ENCODE measurements at places on chromosomes 11 and 22.
A peak's percentile ranks its signal among the peaks of the same experiment; 100 is the strongest.

DNA sequence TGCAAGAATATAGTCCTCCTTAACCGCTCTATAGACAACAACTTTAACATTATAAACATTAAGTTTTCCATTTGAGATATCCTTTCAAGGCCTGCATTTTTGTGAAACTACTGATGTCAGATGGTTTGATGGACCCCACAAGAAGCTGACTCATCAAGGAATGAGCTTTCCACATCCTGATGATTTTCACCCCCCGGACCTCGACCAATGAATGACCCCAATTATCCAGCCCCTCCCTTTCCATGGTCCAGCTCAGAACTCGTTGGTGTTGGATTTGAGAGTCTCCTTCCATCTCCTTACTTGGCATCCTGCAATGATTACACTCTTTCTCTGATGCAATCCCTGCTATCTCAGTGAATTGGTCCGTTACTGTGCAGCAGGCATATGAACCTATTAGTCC lies 31.8 kb upstream of the GUCY1A2 start:
- no peak for ATAC-seq

DNA sequence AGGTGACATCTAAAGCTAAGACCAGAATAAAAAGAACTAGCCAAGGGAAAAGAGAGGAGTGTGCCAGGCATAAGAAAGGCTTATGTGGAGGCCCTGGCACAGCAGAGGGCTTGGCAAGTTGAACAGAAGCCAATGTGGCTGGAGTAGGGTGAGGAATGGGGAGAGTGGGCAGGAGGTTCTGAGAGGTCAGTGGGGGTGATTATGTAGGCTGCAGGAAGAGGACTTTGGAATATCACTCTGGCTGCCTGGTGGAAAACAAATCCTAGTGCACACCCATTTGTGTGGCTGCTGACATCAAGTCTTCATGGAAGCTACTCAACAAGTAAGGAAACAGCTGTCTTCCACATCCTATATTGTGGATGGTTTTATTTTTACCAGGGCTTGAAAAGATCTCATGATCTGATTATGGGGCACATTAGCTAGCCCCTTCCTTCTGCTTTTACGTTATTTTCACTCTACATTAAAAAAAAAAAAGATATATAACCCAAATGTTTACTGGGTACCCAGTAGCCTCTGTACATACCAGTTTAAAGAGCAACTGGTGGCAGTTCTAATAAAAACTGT lies 3.4 kb downstream of the MRPL16 start:
- ATAC-seq = no peak

- peak; percentile 60 for ATAC-seq
Observed at GRCh38 chr11:5288108-5288905, 13.4 kb downstream of the OR51B4 start.

DNA sequence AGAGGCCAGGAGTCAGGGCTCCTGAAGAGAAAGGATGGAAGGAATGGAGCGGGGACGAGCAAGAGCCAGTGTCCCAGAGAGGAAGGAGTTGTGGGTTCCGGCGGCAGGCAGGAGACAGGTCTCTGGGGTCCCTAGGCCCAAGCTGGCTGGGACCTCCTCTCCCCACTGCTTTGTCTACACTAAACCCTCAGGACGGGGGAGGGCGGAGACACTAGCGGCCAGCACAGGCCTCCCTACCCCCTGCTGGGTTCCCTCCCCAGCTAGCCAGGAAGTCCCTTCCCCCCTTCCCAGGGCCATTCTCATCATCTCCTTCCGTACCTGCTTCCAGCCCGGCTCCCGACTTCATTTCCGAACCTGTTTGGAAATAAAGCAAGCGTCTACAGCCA lies 79.5 kb downstream of the ST3GAL4 start:
- ATAC-seq = no peak

DNA sequence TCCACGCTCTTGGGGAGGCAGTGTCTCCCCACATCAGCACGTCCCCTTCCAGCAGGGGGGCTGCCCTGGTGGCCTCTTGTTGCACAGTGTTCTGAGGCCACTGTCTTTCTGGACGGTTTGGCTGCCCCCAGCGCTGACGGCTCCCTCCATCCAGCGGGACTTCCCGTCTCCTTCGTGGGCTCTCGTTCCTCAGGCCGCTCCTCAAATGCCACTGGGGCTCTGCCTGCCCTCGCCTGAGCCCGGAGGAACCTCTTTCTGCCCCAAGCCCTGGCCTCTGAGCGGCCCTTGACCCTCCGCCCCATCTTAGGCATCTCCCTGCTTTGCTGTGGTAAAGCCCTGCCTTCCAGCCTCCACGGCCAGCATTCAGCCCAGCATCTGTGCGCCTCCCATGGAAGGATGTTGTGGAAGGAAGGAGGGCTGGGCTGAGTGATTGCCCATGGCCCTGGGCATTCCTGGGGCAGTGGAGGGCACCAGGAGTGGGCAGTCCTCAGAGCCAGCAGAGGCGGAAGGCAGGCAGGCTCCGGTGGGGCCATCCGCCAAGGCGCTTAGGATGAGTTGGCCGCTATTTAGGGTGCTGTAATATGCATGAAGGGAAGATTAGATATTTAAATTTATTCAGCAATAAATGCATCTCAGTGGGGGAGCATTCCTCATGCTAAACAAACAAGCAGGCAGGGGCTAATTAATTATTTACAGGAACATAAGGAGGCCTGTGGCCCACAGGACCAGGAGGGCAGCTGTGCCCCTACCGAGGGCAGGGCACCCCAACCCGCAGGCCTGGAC lies 17.8 kb downstream of the OTUB1 start:
- ATAC-seq = no peak

DNA sequence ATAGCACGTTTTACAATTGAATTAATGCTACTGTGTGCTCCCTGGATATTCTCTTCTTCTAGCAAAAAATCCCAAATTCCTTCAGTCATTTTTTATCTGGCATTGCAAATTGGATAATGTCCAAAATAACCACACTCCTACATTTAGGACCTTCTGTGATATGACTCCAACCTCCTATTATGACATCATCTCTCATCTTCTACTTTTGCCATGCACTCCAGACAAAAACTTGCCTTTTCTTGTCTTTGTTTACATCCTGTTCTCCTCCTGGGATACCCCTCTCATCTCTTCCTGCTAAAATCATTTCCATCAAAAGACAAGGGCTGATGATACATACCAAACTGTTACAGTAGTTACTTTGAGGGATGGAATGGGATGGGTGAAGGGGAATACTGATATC lies 20.6 kb upstream of the TMEM218 start:
- no peak for ATAC-seq

- no peak for ATAC-seq
Observed at GRCh38 chr11:3737386-3737933, 59.9 kb downstream of the NUP98 start.

DNA sequence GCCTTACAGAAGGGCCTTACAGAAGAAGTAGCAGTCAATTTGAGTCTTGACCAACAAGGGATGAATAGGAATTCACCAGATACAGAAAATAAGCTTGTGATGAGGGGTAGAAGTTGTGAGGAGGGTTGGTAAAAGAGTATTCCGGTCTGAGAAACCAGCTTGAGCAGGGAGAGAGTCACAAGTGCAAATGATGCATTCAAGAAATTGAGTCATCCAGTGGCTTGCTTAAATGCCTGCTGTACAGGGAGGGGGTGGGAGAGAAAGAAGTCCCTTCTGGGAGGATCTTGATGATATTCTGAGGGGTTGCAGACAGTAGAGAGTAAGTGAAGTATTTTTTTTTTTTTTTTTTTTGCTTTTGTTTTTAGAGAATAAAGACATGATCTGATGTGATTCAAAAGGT lies 9.2 kb downstream of the CCKBR start:
- ATAC-seq = no peak

GRCh38 chr22:35959121-35959800 lies 69.4 kb downstream of the RBFOX2 start:
- ATAC-seq = no peak

- ATAC-seq = peak; percentile 25
Observed at GRCh38 chr11:68214173-68215086, 1.3 kb upstream of the KMT5B start.

Data from motor neuron (in vitro differentiated cells).